HT-29 (cell line): ENCODE measurements at places on chromosomes 5 and 9. TPM values are rescaled to one million over a fixed set of nuclear protein-coding genes. Genes with fewer than 3 reads are reported as not detected.

Gene C5orf63
- 4.4 and 8.1 TPM in 2 replicates for total RNA-seq

Gene DUSP1
- 275 and 286 TPM in 2 replicates for total RNA-seq

Gene TSLP
- total RNA-seq = not detected in 2 replicates

Gene GPR151
- not detected in 2 replicates for total RNA-seq

Gene MOB3B
- total RNA-seq = 3.1 TPM in 2 replicates

Gene LMX1B
- total RNA-seq = not detected in 2 replicates

Gene SPINK7
- not detected in 2 replicates for total RNA-seq

Gene SVEP1
- total RNA-seq = not detected in 2 replicates

Gene CNTNAP3
- total RNA-seq = 0.26 TPM in 1 of 2 replicates, not detected in the other

Gene LEAP2
- 0.64 and 1.5 TPM in 2 replicates for total RNA-seq

Gene DEPDC1B
- total RNA-seq = 18.4 and 20.5 TPM in 2 replicates

Gene FAM78A
- total RNA-seq = 0.57 and 1.2 TPM in 2 replicates

Gene PRSS3
- 106 and 123 TPM in 2 replicates for total RNA-seq

Gene C6
- not detected in 2 replicates for total RNA-seq

Gene KIAA0825
- 0.03 and 0.23 TPM in 2 replicates for total RNA-seq

Gene ZNF462
- total RNA-seq = 0.26 and 0.92 TPM in 2 replicates

Gene SPACA9
- total RNA-seq = 1.3 and 1.4 TPM in 2 replicates

Gene ABO
- total RNA-seq = 3.1 and 4.8 TPM in 2 replicates

Gene FBP2
- total RNA-seq = not detected in 2 replicates

Gene DDX4
- total RNA-seq = not detected in 2 replicates

Gene HRCT1
- total RNA-seq = 4.1 and 7.7 TPM in 2 replicates

Gene ARL14EPL
- not detected in 2 replicates for total RNA-seq

Gene ARID3C
- total RNA-seq = not detected in 2 replicates

Gene DMRT3
- not detected in 2 replicates for total RNA-seq

Gene CDX1
- 3.9 and 6.6 TPM in 2 replicates for total RNA-seq

Gene PDLIM4
- 0.99 and 1.6 TPM in 2 replicates for total RNA-seq

Gene DNAJC18
- 0.44 and 0.81 TPM in 2 replicates for total RNA-seq

Gene SMIM27
- 1.9 and 3.3 TPM in 2 replicates for total RNA-seq

Gene MIER3
- 8.6 and 15.2 TPM in 2 replicates for total RNA-seq

Gene GCNT4
- total RNA-seq = not detected in 2 replicates

Gene MARCHF3
- total RNA-seq = 18.2 and 32.5 TPM in 2 replicates

Gene CSF2
- total RNA-seq = 1.8 and 3.4 TPM in 2 replicates
